ENCODE measurements at places on chromosomes 2 and 18.

DNA sequence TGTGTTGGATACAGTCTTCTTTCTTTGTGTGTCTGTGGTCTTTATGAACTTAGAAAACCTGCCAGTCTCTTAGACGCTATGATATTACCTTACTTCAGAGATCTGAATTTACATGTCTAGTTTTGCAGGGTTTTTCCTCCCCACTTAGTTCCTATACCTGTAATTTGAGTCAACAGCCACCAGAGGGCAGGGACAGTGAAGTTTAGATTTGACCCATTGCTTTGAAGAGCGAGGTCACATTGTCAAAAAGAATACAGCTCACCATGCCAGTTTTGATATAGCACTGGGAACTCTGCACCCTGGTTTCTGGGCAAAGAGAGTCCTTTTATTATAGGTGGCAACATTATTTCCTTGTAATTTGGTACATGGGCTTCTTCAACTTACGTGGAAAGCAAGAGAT lies 102.3 kb downstream of the MAPK4 start:
- peak; percentile 53 for DNase-seq

DNA sequence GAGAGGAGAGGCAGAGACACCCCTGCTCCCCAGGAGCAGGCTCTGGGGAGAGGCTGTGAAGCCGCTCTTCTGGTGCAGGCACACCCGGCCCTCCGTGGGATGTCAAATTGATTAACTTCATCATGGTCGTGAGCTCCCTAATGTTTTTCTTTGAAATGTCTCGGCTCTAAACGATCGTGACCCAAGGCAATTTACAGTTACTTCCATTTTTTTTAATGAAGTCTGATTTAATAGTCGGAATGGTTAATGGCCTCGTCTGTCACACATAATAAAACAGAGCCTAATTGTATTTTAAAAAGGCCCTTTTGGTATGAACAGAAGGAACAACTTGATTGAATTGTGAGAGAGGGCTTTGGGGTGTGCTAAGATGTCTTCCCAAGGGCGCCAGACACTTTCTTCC lies 130.2 kb downstream of the SMAD2 start:
- no peak for DNase-seq

- no peak for DNase-seq
These were observed 496.4 kb downstream of the CMPK2 start for GRCh38 chr2:6369266-6369665.

DNA sequence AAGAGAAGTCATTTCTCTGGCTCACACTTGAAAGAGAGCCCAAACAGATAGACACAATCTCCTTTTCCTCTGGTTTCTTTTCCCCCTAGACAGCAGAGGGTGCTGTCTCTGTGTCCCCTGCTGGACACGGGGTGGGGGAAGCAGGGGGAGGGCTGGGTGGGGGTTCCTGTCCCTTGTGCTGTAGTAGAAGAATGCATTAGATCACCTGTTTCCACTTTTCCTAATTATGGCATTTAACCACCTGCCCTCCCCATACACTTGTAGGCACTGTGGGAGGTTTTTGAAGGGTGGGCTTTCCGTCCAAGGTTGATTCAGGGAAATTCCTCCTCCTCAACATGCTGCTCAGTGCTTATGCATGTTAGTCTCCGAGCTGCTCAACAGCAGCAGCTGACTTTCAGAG lies 206.2 kb upstream of the EPAS1 start:
- no peak for DNase-seq

DNA sequence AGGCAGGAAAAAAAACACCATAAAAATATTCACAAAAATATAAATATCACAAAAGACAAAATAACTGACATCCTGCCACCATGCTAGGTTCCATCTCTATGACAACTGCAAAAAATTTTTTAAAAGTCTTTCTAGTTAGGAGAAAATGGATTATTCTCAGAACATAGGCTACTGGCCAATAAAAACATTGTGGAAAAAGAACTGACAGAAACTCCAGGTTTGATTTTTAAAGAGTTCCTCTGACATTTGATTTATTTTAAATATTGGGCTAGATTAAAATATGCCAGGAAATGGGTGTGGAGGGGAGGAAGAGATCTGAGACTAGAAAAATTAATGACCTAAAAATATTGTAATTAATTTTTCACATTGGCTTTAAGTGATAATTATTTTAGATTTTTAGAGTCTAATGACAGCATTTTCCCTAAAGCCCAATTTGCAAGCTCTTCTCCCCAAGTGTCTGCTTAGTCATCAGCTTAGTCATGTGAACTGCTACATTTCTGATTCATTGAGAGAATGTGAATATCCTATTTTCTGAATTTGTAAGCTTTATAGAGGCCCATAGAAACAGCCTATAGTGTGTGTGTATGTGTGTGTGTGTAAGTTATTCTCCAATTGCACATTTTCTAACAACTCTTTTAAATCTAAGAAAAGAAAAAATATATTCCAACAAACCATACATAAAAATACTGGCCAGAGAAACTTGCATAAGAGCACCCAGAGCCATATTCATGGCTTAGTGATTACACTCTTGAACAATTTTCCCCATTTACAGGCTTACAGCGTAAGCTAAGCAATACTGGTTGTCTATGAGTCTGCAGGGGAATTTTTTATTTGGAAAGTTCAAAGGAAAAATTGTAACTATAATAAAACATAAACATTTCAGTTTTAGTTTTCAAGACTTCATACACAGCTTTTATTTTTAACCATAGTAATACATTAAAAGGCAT lies 48.4 kb downstream of the TMEFF2 start:
- DNase-seq, result no peak

DNA sequence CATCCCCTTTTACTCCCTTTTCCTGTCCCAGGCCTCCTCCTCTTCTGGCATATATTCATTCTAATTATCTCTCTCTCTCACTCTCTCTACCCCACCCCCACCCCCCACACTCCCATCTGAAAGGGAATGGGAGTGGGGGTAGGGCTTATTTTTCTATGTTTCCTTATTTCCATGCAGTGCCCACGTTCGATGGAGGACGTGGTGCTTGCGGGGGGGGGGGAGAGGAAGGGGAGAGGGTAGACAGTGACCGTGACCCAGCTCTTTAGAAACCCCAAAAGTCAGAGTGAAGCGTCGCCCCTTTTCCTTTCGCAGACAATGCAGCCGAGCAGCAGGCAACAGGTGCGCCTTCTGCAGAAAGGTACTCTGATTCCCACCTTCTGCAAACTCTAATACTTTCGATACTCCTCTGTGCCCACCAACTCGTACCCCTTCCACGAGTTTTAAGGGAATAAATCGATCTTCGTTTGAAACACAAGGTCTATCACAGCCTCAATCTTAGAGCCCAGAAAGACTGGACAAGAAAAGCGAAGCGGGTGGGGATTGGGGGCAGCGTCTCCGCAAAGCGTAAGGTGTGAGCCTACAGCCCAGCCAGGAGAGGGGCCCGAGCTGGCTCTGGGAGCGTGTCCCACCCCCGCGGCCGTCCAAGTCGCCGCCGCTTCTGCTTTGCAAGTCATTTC lies 891 bp upstream of the NR4A2 start:
- no peak for DNase-seq

- no peak for DNase-seq
These were observed 111.5 kb upstream of the EPC2 start for GRCh38 chr2:148533004-148533403.

DNA sequence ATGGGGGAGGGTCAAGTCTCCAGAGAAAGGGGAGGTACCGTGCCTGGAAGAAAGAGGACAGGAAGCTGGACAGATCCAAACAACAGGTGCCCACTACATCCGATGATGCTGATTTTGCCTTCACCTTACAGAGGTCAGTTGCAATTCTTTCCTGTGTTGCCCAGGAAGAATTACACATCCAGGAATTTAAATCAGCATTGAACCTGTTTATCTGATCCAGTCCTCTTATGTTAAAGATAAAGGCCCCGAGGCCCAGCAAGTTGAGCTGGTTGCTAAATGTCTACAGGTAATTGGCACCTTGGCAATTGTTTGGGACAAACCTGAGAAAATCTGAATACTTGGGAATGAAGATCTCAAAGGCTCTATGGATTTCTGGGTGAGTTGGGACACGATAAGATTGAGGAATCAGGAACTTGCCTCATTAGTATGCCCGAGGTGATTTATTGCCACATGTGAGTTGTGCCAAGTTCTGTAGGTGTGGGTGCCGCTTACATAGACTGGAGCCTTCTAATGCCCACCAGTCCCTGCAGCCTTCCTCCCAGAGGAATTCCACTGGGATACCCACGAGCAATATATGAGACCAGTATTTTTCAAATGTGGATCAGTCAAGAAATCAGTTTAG lies 6.9 kb upstream of the CNNM4 start:
- no peak for DNase-seq

DNA sequence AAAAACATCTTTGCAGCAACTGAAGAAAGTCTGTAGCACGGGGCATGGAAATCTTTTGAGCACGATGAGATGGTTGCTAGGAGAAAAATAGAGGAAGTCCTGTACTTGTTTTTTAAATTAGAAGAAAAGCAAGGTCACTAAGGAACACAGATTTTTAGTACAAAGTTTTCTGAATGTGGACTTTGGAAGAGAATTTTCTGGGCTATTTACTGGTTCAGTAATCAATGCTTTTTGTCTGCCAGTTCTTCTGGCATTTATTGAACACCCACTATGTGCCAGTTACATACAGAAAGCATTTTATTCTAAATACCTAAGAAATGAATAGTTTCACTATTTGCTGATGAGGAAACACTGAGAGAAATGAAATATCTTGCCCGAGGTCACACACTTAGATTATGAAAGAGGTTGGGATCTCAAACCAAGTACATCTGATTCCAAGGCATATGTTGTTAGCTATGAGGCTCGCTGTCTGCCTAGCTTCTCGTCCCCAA lies 15.6 kb upstream of the MAP3K20 start:
- no peak for DNase-seq

DNA sequence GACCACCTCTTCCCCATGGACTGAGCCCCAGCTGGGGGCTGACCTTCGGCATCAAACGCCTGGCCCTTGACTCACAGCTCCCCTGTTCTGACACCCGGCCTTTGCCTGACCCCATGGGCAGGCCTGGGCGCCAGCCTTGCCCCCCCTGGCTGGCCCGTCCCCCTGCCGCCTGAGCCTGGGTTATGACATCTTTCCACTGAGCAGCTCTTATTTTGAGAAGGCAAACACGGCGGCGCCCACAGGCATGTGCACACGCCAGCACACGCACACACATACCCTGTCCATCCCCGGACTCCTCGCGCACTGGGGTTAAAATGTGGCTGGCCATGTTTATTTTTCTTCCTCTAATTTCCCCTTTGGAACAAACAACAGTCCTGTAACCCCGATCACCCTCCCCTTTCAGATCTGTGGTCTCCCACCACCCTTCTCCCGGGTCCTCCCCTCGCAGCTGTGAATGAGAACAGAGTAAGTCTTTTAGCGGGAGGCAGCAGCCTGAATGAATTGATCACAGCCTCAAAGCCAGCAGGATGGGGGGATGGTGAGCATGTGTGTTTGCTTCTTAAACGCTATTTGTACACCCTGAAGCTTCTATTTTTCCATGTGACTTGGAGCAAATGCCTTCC lies 11.8 kb upstream of the ATOH8 start:
- no peak for DNase-seq

DNA sequence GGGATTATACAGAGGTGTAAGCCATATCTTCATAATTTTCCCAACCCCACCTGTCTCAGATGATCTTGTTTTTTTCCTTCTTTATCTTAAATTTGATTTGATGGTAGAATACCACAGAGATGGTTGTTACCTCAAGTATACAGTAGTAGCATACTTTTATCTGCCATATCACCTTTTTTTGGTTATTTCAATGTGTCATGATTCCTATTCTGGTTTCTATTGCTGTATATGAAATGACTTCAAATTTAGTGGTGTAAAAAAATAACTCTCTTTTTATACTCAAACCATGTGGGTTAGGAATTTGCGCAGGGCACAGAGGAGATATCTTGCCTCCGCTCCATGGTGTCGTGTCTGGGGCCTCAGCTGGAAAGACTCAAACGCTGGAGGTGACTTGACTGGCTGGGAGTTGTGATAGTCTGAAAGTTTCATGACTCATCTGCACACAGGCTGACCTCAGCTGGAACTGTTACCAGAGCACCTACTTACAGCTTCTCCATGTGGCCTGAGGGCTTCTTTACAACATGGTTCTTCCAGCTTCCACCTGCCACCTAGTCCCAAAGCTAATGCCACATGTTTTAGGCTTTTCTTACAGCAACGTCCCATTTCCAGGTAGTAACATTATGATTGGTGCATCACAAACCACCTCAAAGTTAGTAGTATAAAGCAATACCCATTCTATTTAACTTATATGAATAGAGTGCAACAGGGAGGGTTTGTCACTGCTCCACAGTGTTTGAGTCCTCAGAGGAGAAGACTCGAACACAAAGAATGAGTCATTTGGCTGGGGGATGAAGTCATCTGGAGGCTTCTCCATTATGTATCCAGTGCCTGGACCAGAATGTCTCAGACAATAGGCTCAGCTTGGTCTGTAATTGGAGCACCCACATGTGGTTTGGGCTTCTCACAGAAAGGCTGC lies 82.3 kb upstream of the XPO1 start:
- peak; percentile 76 for DNase-seq

DNA sequence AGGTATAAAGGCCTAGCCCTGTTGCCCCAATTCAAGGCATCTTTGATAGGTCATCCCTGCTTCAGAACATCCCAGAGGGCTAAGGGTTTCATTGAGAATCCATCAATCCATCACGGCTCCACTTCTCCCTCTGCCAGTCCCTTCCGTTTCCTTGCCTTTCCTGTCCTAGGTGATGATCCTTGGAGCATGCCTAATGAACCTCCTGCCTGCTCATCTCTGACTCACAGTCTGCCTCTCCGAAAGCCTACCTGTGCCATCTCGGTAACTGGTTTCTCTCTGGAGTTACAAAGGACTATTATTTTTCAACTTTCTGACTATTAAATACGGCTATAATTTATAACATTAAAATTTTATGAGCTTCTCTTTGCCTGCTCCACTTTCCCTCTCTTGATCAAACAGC lies 36.7 kb upstream of the OSBPL6 start:
- DNase-seq, result no peak

DNA sequence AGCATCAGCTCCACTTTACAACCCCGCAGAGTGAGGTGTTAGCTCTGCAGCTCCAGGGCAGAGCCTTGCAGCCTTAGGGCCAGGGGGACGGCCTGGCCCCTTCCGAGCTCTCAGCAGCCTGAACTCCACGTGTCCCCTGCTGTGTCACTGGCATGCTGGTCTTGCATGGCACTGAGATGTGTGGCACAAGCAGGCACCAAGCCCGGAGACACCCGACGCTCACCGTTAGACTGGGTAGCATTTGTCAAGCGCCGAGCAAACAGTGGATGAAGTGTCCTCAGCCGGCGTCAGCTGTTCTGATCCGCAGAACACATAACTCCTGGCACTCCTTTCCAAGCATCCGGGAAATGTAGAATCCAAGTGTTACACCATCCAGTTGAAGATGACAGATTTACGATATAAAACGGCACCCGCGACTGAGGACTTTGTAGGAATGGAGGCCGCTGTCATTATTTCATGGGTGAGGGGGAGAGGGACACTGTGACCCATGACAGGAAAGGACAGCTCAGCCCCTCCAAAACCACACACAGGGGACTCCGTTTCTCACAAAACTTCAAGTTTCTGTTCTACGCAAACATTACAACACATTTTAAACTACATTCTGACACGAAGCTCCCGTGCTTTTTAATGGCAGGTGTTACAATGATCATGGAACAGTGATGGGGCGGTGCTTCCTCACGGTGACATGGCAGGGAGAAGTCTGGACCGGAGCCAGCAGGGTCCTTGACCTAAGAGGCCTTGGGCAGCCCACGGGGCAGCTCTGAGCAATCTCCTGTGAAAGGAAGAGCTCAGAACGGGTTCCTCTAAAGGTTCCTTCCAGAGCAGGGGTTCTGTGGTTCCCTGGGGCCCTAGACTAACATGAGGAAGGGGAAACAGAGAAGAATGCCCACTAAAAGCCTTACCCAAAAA lies 89.4 kb downstream of the HDAC4 start:
- DNase-seq, result no peak
